ENCODE measurements at places on chromosomes 12 and 14. TPM values are rescaled to one million over a fixed set of nuclear protein-coding genes. Genes with fewer than 3 reads are reported as not detected.

Gene YAF2
- polyA plus RNA-seq, result 42.6 TPM

Gene SLC2A13
- 2.8 TPM for polyA plus RNA-seq

Gene OAS2
- 4.1 TPM for polyA plus RNA-seq

Gene MYO1H
- polyA plus RNA-seq, result 0.09 TPM

Gene ERBB3
- polyA plus RNA-seq, result 6.4 TPM

Gene FAM186B
- polyA plus RNA-seq, result 0.16 TPM

Gene C3AR1
- 2.4 TPM for polyA plus RNA-seq

Gene MIP
- 0.14 TPM for polyA plus RNA-seq

Gene CLEC2B
- 5.0 TPM for polyA plus RNA-seq

Gene GPHN
- polyA plus RNA-seq, result 16.0 TPM

Gene GALNT8
- 3.5 TPM for polyA plus RNA-seq

GRCh38 chr12:93378998-93379325 is 1.2 kb downstream of the NUDT4 start:
- no peak for DNase-seq

DNA sequence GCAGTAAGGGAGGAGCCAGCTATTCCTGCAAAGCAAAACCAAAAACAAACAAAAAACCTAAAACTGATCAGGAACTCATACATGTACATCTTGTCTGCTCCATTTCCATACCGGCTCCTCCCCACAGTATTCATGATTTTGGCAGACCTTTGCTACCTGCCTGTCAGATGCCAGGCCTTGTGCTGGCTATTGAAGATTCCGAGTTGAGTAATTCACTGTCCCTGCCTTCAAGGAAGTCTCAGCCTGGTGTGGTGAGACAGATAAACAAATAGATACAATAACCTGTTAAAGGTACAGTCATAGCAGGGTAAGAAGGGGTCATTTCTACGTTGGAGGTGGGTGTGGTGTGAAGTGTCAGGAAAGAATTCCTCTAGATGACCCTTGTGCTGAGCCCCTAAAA is 42.7 kb downstream of the SUSD6 start:
- DNase-seq, result no peak

DNA sequence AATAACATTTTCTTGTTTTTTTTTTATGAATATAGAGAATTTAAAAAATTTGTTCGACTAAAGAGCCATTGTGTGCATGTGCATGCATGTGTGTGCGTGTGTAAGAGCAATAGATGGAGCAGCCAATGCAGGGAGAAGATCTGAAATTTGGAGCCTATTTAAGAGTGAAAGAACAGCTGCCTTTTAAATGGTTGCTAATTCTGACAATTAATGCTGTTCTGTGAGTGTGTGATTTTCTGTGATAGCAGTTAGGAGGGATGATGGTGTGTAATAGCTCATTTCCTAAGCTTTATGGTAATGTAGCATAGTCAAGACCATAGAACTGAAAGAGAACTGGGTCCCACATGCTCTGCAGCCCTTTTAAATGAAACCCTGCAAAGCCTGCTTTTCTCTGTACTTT is 137.9 kb downstream of the NRXN3 start:
- no peak for DNase-seq

DNA sequence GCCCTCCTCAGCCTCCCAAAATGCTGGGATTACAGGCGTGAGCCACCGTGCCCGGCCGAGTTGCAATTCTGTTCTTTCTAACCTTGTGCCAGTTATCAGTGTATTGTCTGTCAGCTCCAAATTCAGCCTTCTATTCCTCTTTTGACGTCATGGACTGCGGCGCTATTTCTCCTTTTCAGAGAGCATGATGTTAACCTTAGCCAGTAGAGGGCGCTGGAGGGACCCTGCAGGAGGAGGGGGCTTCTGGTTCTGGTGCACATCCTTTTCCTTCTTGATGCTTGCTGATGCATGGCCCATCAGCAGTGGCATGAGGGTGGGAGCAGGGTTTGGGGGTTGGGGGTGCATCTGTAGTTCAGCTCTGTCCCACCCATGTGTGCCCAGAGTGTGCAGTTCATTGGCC is 179.3 kb upstream of the RMST start:
- DNase-seq, result no peak

- DNase-seq, result no peak
Observed at GRCh38 chr12:3792623-3793288, 39.8 kb upstream of the CRACR2A start.

- DNase-seq, result no peak
Observed at GRCh38 chr12:105813201-105813600, 325.6 kb downstream of the NUAK1 start.

- DNase-seq, result no peak
Observed at GRCh38 chr12:27618836-27619235, 77.4 kb upstream of the REP15 start.

DNA sequence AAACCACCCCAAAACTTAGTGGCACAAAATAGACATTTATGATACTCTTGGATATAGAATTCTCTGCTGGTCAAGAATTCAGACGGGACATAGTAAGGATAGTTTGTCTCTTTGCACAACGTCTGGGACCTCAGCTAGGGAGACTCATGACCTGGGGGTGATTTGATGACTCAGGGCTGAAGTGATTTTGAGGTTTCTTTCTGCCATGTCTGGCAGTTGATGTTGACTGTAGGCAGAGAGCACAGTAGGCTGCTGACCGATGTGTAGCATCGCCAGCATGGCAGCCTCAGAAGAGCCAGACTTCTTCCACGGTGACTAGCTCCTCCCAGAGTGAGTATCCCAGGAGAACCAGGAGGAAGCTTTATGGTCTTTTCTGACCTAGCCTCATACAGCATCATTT is 88.9 kb upstream of the FRMD6 start:
- DNase-seq, result no peak

DNA sequence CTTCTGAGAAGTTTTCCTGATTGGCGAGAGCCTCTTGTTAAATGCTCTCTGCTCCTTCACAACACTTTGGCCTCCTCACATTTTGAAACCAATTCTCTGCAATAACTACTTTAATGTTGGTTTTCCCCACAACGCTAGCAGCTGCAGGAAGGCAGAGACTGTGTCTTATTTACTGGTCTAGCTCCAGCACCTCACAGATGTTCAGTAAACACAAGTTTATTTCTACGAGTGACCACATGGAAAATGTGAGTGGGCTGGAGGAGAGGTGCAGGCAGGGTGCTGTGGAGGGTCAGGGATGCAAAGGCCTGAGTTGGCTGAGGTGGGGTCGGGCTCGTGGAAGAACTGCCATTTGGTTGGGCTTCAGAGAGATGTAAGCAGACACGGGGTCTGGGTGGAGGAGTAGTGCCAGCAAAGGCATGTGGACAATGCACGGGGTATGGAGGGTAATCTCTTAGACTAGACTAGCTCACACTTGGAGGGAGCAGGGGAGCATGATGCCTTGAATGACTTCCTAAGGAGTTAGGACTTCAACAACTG is 117.4 kb upstream of the RTL1 start:
- DNase-seq, result no peak

DNA sequence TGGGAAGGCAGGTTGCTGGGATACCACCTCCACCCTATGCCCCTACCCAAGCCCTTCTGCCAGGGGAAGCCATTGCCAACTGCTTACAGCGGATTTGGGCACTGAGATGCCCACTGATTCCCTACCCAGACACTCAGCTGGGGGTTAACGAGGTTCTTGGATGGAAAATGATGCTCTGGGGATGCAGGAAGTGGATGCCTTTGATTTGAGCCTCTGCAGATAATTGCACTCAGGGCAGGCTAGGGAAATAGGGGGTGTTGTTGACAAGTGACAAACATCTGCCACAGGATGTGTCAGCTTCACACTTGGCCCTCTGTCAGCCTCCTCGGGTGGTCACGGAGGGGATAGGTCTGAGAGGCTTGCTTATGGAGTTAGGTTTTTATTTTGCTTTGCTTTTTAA is 57.4 kb downstream of the RPH3A start:
- DNase-seq, result no peak

DNA sequence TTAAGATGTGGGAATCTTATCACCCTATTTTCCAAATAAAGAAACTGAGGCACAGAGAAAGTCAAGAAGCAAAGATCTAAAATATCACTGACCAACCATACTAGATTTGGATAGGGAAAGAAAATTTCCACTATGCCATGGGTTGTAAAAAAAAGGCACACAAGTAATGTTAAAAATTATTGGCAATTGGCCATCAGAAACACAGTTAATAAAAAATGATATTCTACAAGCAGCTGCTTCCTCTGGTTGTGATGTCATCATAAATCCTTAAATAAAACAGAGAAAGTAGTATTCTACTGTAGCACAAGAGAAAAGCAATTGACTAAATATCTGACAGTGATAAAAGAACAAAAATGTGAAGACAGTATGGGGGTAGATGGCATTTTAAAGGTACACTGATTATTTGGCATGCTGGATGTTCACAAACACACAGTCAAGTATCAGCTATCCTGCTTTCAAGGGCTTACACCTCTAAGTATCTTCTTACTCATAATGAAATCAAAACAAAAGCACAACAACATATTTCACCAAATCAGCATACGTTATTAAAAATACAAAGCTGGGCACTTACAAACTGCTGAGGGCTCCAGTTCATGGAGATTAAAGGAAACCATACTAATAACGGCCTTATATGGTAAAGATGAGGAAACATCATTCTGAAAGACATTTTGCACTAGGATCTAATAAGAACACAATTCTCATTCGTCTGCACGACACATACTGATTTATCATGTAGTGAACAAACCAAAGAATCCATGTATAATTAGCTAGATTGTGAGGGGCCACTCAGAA is 45.7 kb downstream of the CORO1C start:
- no peak for DNase-seq

DNA sequence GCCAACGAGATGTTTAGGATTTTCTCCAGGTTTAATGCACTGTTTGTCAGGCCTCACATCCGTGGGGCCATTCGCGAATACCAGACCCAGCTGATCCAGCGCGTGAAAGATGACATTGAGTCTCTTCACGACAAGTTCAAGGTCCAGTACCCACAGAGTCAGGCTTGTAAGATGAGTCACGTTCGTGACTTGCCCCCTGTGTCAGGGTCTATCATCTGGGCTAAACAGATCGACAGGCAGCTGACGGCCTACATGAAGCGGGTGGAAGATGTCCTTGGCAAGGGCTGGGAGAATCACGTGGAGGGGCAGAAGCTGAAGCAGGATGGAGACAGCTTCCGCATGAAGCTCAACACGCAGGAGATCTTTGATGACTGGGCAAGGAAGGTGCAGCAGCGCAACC is 21.6 kb downstream of the DYNC1H1 start:
- no peak for DNase-seq

- no peak for DNase-seq
Observed at GRCh38 chr12:109092497-109093021, 713 bp downstream of the ALKBH2 start.

GRCh38 chr12:112308652-112309051 is 73.6 kb downstream of the HECTD4 start:
- DNase-seq, result no peak

- DNase-seq, result no peak
Observed at GRCh38 chr14:104656014-104656714, 33.3 kb upstream of the INF2 start.

DNA sequence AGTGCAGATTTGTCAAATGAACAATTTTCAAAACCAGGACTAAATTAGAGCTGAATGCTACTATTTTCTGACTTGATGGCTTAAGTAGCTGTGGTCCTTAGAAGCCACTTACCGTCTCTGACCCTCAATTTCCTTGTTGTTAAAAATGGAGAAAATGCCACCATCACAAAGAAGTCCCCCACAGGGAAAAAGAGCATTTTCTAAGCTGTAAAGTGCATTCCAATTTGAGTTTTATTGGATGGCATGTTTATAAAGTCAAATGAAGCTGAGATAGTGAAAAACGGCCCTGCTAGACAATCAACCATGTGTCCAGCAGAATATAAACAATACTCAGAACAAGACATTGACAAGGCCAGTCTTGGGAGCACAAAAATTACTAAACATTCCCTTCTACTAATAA is 53.6 kb downstream of the GOLGA5 start:
- no peak for DNase-seq

DNA sequence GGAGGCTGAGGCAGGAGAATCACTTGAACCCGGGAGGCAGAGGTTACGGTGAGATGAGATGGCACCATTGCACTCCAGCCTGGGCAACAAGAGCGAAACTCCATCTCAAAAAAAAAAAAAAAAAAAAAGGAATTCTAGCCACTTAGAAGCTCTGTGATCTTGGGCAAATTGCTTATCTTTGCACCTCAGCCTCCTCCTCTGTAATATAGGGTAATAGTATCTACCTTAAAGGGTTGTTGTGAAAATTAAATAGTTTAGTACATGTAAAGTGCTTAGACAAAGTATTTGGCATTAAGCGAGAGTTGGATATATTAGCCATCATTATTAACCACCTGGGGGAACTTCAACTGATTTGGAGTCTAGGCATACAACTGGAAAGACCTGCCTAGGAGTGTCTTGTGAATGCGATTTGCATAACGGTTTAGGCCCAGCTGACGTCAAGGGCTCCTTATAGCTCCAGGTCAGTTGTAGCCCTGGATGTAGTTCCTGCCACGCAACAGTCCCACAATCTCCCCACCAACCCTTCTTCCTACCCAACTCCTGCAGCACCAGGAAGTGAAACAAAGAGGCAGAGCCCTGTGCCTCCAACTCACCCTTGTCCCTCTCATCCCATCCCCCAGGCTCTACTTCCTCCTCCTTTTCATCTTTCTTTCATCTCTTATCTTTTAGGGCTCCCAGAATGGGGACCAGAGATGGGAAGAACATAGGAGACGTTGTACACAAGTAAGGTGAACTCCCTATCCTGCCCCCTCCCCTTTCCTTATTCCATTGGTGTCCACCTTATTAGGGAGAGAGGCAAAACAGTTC is 2.1 kb upstream of the IL23A start:
- no peak for DNase-seq

DNA sequence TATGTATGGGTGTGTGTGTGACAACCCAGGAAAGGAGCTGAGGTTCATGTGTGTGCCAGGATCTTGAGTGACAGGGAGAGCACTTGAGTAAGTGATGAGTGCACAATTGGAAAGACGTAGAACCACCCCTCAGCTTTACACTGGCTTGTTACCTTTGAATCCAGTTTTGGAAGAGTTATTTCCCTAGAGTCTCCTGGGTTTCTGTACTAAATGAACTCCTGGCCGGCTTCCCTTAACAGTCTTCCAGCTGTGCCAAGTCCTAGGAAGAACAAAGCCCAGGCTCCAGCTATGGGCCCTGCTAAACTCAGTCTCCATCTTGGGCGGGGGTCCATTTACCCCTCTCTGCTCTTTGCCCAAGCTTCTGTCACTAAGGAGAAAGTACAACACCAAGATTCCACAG is 19.7 kb upstream of the NR1H4 start:
- no peak for DNase-seq

Data from right cardiac atrium (tissue), 5 donors.